ENCODE measurements at places on chromosomes 4 and X.

DNA sequence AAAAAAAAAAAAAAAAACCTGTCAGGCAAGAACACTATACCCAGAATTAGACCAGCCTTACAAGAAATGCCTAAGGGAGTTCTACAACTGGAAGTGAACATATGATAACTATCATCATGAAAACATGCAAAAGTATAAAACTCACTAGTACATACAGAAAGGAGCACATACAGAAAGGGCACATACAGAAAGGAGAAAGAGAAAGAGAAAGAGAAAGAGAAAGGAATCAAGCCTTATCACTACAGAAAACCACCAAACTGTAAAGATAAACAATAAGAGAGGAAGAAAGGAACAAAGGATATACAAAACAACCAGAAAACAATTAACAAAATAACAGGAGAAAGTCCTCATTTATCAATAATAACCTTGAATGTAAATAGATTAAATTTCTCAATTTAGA is 50.4 kb downstream of the PHKA1 start:
- DNase-seq, result no peak

- no peak for DNase-seq
Measured at GRCh38 chr4:7347981-7348380, 86.7 kb downstream of the PSAPL1 start.

DNA sequence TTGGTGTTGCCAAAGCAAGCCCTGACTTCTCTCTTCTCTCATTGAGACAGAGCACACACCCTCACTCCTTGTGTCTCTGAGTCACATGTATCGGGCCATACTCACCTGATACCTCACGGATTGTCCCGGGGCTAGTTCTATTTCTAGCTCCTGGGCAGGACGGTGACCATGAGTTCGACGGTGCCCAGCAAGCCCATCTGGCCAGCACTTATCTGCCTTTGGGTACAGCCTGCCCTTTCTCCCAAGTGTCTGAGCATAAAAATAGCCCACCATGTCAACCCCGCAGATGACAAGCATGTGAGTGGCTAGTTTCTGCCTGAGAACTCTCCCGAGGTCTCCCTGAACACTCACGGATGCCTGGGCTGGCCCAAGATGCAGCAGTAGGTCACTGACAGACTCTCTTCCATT is 158.5 kb downstream of the DHRSX start:
- no peak for DNase-seq

DNA sequence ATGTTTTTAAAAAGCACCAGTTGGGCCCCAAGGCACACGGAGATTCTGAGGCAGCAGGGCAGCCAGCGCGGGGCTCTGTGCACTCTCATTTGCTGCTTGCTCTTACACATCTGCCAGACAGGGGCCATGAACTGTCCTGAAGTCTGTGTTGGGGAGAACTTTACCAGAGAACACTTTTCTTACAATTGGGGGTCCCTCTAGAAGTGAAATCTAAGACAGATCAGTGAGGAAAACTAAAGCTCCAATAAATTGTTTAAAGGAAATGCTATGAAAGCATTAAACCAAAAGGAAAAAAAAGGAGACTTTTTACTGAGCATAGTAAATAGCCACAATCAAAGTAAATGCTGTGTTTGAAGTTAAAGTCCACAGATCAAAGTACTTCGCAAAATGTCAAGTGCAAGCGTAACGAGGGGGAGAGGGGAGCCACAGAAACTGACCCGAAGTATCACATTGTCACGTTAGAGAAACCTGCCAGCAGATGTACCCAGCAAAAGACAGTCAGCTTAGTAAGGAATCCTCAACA is 37.8 kb downstream of the SORBS2 start:
- DNase-seq, result no peak

- DNase-seq, result peak; percentile 60
Measured at GRCh38 chrX:107826238-107827029, 768 bp downstream of the MID2 start.

GRCh38 chr4:163806653-163807052 is 312.2 kb downstream of the TMA16 start:
- no peak for DNase-seq

DNA sequence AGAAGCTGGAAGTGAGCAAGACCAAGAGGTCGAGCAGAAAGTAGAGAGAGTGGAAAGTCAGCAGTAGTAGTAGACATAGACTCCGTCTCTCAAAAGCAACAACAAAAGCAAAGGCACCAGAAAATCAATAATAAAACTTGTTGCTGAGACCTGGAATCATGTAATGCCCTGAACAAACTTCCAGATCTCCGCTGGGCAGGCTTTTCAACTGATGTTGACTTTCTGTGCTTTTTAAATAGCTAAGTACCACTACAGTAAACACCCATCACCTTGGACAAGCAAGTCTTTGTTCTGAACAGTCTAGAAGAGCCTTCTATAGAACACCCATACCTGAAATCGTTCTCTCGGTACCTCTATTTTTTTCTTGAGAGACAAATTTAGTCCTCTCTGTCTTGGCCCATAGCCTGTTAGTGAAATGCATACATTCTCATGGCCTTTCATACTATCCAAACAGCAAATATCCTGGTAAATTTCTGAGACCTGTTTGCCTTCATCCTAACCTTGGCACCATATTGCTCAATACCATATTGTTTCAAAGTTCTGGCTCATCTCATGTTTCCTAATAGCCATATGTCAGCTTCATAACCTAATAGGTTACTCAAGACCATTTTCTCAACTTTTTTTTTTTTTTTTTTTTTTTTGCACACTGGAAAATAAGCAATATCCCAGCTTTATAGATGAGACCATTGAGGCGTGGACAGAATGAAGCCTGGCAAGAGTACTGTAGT is 200.6 kb upstream of the RBPJ start:
- no peak for DNase-seq

- no peak for DNase-seq
Measured at GRCh38 chr4:173189117-173189693, 20.6 kb downstream of the GALNT7 start.

GRCh38 chr4:189988877-189989431 is 38.1 kb downstream of the FRG2 start:
- no peak for DNase-seq

- no peak for DNase-seq
Measured at GRCh38 chr4:107548211-107548905, 171.7 kb downstream of the PAPSS1 start.

DNA sequence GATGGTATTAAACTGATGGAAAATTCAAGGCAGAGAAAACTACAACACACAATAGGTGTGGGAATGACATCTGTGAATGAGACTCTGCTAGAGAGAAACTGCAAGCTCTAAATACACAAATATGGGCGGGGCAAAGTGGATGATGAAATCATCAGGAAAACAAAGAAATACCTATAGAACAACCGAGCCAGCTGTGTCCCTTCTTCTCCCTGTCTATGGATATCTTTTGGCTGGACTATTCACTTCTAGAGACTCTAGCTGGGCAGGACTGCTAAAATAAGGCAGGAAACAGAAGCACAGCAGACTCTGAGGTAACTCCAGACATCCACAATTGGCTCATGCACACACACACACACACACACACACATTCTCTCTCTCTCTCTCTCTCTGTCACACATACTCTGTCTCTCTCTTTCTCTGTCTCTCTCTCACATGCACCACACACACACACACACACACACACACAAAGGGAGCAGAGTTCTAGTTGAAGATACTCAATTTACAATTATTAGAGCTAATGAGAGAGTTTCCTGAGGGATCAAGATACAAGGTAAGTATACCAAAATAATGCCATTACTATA is 27.2 kb upstream of the EDNRA start:
- no peak for DNase-seq

GRCh38 chr4:179709961-179710624 is 2267.9 kb upstream of the AGA start:
- DNase-seq, result no peak

GRCh38 chr4:13371048-13371447 is 113.1 kb downstream of the RAB28 start:
- no peak for DNase-seq

- DNase-seq, result no peak
Measured at GRCh38 chr4:1534876-1535526, 128.8 kb upstream of the NKX1-1 start.

GRCh38 chr4:127403471-127404084 is 229.2 kb upstream of the INTU start:
- peak; percentile 7 for DNase-seq

DNA sequence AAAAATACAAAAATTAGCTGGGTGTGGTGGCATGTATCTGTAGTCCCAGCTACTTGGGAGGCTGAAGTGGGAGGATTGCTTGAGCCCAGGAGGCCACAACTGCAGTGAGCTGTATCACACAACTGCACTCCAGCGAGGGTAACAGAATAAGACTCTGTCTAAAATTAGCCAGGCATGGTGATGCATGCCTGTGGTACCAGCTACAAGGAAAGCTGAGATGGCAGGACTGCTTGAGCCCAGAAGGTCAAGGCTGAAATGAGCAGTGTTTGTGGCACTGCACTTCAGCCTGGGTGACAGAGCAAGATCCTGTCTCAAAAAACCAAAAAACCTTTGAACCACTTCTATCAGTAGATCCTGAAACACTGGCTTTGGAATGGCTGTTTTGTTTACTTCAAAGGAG is 10.2 kb downstream of the GRSF1 start:
- no peak for DNase-seq

GRCh38 chrX:56576721-56577120 is 13.3 kb downstream of the UBQLN2 start:
- no peak for DNase-seq

- no peak for DNase-seq
Measured at GRCh38 chr4:48333587-48333986, 7.7 kb upstream of the SLAIN2 start.

DNA sequence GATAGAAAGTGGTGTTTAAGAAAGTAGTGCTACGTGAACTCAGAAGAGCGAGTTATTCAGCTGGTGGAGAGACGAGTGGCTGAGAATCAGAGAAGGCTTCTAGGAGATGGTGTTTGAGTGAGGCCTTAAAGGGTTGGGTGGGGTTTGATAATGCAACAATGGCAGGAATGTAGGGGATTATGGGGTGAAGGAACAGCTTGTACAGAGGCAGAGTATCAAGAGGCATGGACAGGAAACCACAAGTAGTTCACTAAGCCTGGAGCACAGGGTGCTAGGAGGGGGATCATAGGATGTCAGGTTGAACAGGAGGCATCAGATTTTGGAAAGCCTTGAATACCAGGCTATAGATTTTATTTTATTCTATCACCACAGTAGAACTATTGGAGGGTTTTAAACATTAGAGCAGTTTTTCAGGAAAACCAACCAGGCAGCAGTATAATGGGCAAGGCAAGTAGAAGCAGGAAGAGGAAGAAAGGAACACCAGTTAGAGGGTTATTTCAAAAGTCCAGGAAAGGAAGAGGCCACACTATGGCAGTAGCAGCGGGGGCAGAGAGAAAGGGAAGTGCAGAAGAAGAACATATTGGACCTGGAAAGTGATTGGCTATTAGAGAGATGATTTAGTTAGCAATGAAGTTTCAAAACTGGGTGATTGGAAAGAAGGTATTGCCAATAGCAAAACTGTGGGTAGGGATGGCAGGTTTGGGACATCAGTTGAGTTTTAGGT is 99.2 kb downstream of the DOCK11 start:
- DNase-seq, result no peak

GRCh38 chrX:137549851-137550664 is 15.9 kb upstream of the ZIC3 start:
- DNase-seq, result no peak

GRCh38 chr4:45345558-45345957 is 619.2 kb upstream of the GNPDA2 start:
- no peak for DNase-seq

- no peak for DNase-seq
Measured at GRCh38 chr4:170794525-170794924, 704.8 kb upstream of the AADAT start.

DNA sequence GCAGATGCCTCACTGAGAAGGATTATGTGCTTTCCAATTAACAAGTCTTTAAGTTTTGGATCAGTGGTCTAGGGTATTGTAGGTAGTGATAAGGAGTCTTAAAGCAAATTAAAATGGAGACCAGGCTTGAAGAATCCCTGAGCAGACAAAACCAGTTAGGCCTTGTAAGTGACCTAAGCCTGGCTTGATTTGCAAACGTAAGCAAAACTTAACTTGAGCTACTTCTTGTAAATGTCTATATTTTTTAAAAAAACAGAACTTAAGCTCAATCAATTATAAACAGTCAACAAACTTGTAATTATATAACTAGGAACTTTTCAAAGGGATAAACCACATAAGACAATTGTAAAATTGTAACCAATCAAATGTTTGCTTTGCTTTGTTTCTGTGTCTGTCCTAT is 72.7 kb upstream of the NALF2 start:
- no peak for DNase-seq

GRCh38 chrX:96140796-96141195 is 543.8 kb upstream of the DIAPH2 start:
- DNase-seq, result no peak

- no peak for DNase-seq
Measured at GRCh38 chrX:136759968-136760367, 20.8 kb downstream of the ARHGEF6 start.

- DNase-seq, result no peak
Measured at GRCh38 chr4:153138736-153139135, 65.5 kb upstream of the TRIM2 start.

- no peak for DNase-seq
Measured at GRCh38 chr4:13539047-13539618, 5.2 kb downstream of the NKX3-2 start.

GRCh38 chr4:82508806-82509428 is 52.9 kb downstream of the TMEM150C start:
- DNase-seq, result no peak

- DNase-seq, result no peak
Measured at GRCh38 chr4:62709618-62710252, 1509.6 kb downstream of the ADGRL3 start.

DNA sequence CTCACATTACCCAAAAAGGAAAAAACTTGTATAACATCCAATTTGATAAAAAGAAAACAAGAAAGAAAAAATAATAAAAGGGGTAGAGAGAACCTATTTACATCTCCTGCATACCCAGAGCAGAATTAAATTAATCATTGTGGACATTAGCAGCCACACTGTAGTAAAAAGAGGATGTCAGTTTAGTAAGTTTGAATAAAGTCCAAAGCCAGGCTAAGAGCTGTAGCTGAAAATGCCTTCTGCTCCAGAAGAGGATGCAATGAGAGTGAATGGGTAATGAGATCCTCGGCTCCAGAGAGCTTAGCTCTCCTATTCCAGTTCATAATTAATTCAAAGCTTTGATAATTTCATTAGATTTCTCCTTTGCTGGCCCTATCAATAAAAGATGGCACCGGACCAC is 78.2 kb downstream of the SLC10A7 start:
- DNase-seq, result no peak

DNA sequence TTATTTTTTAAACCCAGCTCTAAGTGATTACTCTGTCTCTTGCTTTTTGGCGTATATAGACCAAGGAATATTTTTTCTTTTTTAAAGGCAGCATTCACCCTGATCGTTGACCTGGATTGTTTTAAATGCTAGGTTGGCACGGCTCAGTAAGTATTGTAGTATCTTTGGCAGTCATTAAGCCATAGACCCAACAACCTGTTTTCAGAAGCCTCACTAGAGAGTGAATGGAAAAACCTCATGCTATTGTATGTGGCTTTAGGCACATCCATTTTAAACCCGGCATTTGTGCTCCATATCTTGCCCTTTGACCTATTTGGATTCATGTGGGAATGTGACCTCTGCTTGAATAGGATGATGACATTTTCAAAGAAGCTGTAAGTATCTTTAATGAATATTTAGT is 183.9 kb downstream of the SNCA start:
- peak; percentile 18 for DNase-seq

Measured in thyroid gland (tissue), 4 donors.